GM20000 (cell line): ENCODE measurements at places on chromosomes 16 and 17.

- DNase-seq = no peak
These were observed 100.6 kb downstream of the ZNF423 start for GRCh38 chr16:49755313-49755620.

GRCh38 chr16:11257131-11257938 is 1.3 kb upstream of the SOCS1 start:
- DNase-seq = peak; percentile 77

DNA sequence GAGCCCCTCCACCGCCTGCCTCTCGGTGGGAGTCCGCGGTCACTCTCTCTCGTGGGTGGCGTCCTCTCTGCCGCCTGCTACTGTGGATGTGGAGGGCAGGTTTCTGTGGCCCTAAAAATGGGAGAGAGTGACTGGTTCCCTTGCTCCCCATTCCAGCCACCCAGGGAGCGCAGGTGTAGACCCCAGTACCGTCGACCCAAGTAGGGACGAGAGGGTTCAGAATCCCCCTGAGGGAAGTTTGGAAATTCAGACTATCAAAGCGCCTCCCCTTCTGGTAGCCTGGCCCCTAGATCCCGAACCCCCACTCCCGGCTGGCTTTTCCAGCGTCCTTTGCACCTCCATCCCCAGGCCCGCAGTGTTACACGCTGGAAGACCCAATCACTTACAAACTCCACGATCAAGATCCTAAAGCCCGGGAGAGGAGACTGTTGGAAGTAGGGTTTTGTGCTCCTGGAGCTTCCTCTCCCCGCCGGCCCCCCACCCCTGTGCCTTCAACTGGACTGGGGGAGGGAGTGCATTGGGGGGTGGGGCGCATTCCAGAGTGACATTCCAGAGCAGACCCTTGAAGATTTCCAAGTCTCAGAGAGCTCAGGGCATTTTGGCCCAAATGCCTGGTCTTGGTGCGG is 991 bp downstream of the GPRC5C start:
- no peak for DNase-seq

DNA sequence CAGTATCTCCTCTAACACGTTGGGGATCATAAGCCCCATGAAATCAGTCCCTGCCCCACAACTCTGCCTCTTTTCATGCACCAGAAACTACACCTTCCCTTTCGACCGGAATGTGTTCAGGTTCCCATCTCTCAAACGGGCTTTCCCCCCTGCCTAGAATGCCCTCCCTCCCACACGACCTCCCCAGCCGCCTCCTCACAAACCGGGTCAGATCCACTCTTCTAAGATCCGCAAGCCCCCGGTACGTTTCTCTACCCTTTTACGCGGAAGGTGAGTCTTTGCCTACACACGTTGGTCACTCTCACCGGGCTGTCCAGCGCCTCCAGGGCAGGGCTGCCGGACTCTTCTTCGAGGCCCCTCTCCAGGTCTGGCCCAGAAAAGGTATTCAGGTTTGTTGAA is 708 bp downstream of the DHX33 start:
- DNase-seq = peak; percentile 26

GRCh38 chr17:4426499-4427208 is 7.1 kb upstream of the SPNS3 start:
- DNase-seq = no peak

DNA sequence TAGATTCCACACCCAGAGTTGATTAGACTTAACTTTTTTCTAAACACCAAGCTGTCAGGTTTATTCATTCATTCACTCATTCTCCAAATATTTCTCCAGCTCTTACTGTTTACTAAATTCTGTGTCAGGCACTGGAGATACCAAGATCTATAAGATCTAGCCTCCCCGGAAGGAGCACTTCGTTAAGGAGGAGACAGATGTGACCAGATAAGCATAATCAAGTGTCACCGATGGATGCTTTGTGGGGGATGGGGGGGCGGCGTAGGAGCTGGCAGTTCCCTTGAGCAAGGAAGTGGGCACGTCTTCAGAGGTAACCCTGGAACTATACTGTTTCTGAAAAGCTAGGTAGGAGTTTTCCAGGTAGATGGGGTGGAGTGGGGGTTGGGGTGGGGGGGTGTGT is 3.8 kb upstream of the RPL26 start:
- no peak for DNase-seq

DNA sequence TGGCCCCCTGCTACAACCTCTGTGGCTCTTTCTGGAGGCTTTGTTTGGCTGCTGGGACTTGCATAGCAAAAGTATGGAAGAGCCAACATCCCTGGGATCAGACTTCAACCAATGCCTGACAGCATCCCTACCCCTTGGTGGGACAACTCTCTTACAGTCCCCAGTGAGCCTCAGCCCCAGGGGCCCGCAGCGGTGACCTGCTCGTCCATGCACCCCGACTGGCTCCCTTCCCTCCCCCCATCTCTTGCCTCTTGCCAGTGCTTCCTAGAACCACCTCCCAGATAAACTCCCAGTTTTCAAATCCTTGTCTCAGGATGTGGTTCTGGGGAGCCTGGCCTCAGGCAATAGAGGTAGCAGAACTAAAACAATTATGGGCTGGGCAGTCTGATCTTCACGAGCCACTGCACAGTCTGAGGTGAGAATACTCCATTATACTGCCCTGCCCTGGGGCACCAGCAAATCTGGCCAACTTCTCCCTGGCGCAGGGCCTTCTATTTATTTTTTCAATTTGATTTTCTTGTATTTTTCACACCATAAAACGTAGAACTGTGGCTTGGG is 86.6 kb upstream of the BRD7 start:
- no peak for DNase-seq

GRCh38 chr16:77585379-77586251 is 136.7 kb upstream of the NUDT7 start:
- DNase-seq = no peak

DNA sequence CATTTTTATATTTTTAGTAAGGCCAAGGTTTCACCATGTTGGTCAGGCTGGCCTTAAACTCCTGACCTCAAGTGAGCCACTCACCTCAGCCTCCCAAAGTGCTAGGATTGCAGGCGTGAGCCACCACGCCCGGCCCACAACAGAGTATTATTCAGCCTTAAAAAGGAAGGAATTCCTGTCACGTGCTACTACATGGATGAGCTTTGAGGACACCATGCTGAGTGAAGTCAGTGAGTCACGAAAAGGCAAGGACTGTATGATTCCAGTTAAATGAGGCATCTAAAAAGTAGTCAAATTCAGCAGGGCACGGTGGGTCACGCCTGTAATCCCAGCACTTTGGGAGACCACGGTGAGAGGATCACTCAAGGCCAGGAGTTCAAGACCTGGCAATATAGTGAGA is 9.7 kb downstream of the CSF3 start:
- no peak for DNase-seq

DNA sequence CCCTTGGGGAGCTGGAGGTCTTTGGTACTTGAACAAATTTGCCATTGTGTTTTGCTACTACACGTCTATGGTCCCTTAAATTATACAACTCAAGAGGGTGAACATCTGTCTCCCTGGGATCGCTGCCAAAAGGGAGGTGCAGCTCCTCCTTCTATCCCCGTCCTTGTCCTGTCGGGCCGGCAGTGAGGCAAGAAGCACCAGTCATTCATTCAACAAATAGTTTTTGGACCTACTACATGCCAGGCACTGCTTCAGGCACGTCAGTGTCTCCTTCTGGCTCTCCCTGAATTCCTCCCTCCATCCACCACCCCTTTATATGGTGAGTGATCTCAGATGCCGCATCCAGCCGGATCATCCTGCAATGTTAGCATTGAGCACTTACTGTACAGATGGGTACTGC is 2.2 kb upstream of the RPL38 start:
- DNase-seq = no peak

DNA sequence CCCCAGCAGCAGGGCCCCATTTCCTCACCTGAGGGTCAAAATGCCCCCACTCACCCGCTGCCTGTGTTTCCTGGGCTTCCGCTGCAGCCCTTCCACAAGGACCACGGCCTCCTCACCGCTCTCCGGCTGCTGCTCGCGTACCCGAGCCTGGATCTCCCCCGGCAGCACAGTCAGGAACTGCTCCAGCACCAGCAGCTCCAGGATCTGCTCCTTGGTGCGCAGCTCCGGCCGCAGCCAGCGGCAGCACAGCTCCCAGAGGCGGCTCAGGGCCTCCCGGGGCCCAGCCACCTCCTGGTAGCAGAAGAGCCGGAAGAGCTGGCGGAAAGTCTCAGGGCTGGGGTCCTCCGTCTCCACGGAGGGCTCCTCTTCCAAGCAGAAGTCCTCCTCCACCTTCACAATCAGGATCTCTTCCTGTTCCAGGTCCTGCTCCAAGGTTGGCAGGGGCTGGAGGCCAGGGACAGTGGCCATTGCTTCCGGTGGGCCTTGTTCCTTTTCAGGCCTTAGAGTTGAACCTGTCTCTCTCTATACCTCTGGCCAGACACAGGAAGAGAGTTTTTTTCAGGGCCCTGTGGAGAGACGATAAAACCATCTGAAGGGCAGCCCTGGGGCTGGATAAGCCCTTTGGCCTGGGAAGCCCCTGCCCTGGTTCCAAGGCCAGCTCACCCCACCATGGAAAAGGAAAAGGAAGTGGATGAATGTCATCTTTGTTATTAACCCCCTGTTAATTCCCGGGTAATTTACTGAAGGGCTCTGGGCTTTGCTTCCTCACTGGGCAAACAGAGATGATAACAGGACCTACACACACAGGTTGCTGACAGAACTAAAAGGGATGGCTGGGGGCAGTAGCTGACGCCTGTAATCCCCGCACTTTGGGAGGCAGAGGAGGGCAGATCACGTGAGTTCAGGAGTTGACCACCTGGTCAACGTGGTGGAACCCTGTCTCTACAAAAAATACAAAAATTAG is 1.2 kb downstream of the ZNF500 start:
- no peak for DNase-seq
